Esophagus squamous epithelium (tissue), 5 donors: ENCODE measurements at places on chromosomes 3 and 15.

DNA sequence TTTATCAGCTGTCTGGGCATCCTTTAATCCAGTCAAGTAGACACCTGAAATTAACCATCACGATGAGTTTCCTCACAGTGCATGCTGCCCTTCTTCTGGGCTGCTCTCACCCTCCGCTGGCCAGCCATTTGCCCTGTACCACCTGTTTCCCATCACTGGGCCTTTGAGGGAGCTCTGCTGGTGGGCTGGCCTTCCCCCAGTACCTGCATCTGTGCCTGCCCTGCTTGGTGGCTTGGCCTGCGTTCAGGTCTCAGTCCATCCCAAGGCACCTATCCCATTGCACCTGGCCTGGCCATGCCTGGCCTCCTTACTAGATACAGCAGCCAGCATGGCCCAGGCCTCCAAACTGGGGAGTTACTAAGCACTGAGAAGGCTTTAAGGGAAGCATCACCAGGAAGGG, 413.2 kb downstream of the NTRK3 start:
- no peak for DNase-seq

GRCh38 chr15:66827698-66828055, 125.6 kb downstream of the SMAD6 start:
- no peak for DNase-seq

GRCh38 chr3:47163169-47164006, 525 bp downstream of the SETD2 start:
- DNase-seq, result no peak

- DNase-seq, result no peak
These were observed 9.9 kb upstream of the GP9 start for GRCh38 chr3:129050556-129051295.

GRCh38 chr15:95013381-95013780, 782.0 kb downstream of the MCTP2 start:
- DNase-seq, result no peak

GRCh38 chr3:133424937-133425869, 25.3 kb downstream of the BFSP2 start:
- no peak for DNase-seq

DNA sequence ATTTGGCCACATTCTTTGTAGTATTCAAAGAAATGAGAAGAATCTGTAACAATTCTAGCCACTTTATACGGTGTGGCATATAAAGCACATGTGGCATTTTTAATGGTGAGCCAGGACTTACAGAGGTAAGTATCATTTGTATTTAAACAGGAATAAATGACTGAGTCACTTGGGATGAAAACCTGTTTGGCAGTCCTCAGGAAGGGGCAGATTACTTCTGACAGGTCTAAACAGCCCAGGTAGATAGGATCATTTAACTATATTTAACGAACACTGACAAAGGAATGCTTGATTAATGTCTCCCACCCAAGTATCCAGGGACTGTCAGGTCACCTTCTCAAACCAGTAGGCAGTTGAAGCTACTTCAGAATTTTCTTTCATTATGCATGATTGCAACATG, 241.5 kb upstream of the SATB1 start:
- DNase-seq, result no peak

DNA sequence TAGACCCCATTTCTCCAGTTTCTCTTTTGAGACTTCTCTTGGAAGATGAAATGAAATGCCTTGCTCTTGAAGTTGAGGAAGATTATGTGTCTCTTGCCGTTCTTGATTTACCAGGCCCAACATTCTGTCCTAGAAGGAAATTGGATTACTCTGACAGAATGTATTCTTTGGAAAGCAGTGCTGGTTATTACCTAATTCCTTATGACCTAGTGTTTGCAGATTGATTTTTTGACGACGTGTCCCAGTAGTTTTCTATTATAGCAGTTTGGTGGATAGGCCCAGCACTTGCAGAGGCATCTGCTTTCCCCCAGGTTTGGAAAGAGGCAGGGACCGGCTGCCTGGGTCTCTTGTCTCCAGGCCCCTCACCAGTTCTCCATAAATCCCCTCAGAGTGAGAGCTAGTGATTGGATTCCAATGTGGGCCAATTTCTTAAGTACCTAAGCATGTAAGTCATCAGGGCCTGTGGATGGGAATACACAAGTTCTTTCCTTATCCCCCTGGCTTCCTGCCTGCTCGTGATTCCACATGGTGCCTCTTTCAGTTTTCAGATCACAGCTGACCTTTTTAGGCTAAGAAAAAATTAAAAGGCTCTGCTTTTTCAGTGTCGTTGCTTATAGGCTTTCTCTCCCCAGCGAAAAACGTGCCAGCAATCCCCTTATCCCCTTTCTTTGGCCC, 50.2 kb downstream of the EPHB3 start:
- DNase-seq, result no peak

DNA sequence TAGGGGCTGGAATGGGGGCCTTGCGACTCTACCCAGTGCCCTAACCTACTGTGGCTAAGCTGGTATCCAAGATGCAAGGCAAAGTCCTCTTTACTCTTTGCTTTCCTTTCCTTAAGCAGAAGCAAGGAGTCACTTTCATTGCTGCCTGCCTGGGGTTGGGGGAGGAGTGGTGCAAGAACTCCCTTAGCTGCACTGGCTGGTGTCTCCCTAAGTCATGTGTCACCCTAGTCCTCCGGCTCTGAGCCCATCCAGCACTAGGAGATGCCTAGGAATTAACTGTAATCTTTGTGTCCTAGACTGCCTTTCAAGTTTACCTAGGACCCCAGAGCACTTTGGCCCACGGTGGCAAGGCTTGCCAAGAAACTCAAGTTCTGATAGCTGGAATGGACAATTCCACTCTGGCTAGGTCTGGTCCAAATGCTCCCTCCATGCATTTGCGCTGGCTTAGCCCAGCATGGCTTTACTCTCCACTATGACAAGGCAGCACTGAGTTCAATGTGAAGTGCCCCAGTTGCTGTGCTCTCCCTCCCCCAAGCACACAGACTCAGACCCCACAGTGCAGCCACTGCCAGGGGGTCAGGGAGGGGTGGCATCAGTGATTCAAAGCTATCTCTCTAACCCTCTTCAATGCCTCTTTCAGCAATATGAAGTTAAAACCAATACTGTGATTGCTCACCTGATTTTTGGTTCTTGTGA, 58.7 kb downstream of the ESYT3 start:
- DNase-seq, result no peak

GRCh38 chr3:152628496-152628895, 206.4 kb upstream of the P2RY1 start:
- no peak for DNase-seq

GRCh38 chr3:189797103-189797750, 166.0 kb downstream of the TP63 start:
- no peak for DNase-seq

DNA sequence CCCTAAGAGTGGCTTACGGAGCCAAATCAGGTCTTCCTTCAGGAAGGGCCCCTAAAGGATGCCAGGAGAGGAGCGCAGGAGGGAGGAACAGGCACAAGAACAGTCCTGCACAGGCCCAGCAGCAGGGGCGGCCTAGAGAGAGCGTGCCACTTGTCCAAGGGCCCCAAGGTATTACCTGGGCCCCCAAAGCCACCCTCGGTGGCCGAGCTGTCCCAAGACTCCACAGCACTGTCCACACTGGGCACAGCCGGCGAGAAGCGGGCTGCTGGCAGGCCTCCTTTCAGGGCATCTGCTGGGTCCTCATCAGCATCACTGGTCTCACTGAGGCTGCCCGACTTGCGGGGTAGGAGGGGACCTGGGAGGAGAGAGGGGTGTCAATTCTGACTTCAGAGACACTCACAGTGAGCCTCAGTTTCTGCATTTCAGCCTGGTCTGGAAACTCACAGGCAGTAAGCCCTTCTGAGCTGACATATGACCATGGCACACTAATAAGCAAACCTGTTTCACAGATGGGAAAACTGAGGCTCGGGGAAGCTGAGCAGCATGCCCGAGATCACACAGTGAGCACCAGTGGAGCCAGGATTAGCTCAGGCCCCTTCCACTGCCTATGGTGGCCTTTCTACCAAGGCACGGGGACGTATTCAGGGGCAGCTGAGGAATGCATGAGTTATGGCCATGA, 33.4 kb downstream of the GRIP2 start:
- no peak for DNase-seq

- no peak for DNase-seq
These were observed 16.3 kb upstream of the FBLN2 start for GRCh38 chr3:13532631-13533030.

DNA sequence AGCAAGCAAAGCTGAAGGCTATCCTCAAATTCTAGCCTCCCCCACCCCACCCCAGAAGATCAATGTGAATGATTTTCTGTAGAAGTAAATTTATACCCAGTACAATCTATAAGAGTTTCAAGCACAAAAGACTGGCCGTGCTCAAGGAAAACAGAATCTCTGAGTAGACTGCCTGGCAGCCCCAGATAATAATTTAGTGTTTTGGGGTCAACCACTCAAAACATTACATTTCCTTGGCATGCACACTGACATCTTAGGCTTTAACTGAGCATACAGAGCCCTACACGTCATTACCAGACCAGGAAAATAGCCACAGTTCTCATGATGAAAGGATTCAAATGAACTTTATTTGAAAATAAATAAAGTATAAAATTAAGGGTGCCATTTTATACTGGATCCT, 376.5 kb downstream of the TBL1XR1 start:
- DNase-seq, result no peak

- DNase-seq, result no peak
These were observed 14.2 kb downstream of the GRIP2 start for GRCh38 chr3:14525685-14526631.

DNA sequence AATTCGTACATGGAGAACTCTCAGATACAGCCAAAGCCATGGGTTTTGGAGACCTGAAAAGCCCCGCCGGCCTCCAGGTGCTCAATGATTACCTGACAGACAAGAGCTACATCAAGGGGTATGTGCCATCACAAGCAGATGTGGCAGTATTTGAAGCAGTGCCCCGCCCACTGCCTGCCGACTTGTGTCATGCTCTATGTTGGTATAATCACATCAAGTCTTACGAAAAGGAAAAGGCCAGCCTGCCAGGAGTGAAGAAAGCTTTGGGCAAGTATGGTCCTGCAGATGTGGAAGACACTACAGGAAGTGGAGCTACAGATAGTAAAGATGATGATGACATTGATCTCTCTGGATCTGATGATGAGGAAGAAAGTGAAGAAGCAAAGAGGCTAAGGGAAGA, 23.5 kb downstream of the MYO5A start:
- no peak for DNase-seq

GRCh38 chr3:117762621-117763037, 1053.0 kb downstream of the TUSC7 start:
- no peak for DNase-seq

DNA sequence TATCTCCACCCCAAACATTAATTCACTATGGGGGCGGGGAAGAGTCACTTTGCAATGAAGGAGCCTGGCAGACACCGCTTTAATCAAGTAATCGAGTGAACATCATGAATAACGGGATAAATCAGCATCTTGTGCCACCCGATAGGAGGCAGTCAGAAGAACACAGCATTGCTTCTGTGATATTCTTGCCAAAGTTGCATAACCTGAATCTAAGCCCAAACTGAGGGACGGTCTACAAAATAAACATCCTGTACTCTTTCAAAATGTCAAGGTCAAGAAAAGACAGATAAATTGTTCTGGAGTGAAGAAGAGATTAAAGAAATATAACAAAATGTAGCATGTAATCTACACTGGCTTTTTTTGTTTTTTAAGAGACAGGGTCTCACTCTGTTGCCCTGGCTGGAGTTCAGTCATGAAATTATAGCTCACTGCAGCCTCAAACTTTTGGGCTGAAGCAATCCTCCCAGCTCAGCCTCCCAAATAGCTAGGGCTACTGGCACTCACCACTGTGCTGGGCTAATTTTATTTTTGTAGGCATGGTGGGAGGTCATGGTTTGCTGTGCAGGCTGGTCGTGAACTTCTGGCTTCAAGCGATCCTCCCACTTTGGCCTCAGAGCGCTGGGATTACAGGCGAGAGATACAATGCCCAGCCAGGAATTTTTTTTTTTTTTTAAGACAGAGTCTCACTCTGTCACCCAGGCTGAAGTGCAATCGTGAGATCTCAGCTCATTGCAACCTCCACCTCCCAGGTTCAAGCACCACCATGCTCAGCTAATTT, 20.1 kb upstream of the VWA5B2 start:
- DNase-seq, result no peak

DNA sequence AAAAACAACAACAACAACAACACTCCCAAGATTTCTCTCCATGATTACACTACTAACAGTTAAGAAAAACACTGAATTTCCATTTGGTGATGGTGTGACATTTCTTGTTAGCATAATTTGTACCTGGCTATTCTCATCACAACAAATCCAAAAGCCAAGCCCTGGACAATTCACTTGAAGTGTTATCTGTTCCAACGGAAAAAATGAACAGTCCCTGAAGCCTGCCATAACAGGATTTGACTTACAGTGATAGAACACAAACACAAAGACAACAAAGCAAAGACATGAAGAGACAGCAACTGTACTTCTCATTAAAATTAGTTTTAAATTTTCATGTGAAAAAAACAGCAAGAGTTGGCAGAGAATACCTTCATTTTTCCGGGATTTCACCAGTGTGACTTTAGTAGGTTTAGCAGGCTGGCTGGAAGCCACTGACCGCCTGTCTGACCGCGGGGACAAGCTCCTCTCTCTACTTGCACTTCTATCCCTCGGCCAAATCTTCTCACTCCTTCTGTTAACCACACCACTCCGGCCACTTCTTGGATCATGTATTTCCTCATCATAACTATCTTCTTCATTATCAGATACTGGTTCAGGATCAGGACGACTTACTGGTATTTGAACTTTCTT, 56.3 kb downstream of the TJP1 start:
- DNase-seq, result no peak

- DNase-seq, result no peak
These were observed 10.8 kb downstream of the PRICKLE2 start for GRCh38 chr3:64214381-64215018.

- DNase-seq, result no peak
These were observed 60.0 kb downstream of the FLNB start for GRCh38 chr3:58068122-58068809.

DNA sequence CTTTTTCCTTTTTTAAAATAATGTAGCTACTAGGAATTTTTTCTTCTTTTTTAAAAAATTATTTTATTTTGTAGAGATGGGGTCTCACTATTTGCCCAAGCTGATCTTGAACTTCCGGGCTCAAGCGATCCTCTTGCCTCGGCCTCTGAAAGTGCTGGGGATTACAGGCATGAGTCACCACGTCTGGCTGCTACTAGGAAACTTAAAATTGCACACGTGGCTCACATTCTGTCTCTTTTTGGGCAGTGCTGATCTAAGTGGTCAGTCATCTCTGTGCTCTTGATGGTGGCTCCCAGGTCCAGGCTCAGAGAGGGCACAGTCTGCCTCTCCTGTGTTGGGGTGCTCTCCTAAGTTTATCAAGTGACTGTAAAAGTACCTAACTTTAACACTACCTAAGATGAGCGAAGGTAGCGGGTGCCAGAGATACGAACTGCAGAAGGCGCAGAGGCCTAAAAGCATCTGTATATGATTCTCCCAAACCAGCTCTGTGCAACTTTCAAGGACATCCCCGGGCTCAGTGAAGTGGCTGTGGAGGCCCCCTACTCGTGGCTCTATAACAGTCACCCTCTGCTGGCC, 52.9 kb upstream of the SEC13 start:
- DNase-seq, result no peak

- no peak for DNase-seq
These were observed 53.5 kb upstream of the TEX264 start for GRCh38 chr3:51617597-51617996.

GRCh38 chr3:190306513-190307163, 15.6 kb downstream of the CLDN1 start:
- no peak for DNase-seq
